ENCODE measurements at places on chromosomes 1 and 21. TPM values are rescaled to one million over a fixed set of nuclear protein-coding genes. Genes with fewer than 3 reads are reported as not detected.

Gene AZIN2
- total RNA-seq, result 5.6 TPM

Gene SPSB1
- 107 TPM for total RNA-seq

Gene ERICH3
- not detected for total RNA-seq

Gene LEMD1
- not detected for total RNA-seq

Gene MYBPHL
- 1.1 TPM for total RNA-seq

Gene C1QA
- total RNA-seq, result 501 TPM

Gene UTS2
- total RNA-seq, result not detected

Gene RCC2
- total RNA-seq, result 18.4 TPM

Gene FTCD
- 0.27 TPM for total RNA-seq

Gene KRTAP19-3
- total RNA-seq, result not detected

Gene OR2T8
- not detected for total RNA-seq

Gene EFNA4
- 2.8 TPM for total RNA-seq

Gene NEK2
- total RNA-seq, result 0.35 TPM

Gene SMCP
- total RNA-seq, result not detected

Gene DENND2C
- 2.0 TPM for total RNA-seq

Gene CD1D
- 2.4 TPM for total RNA-seq

Gene MTARC1
- 3.6 TPM for total RNA-seq

Gene HEATR1
- total RNA-seq, result 43.5 TPM

Gene HP1BP3
- 189 TPM for total RNA-seq

Gene CRP
- total RNA-seq, result not detected

Gene ACKR1
- 123 TPM for total RNA-seq

Gene TLR5
- total RNA-seq, result 5.4 TPM

Gene ADORA1
- not detected for total RNA-seq

Gene FCER1G
- 101 TPM for total RNA-seq

Gene UBE2U
- not detected for total RNA-seq

Gene FASLG
- total RNA-seq, result not detected

Gene CD1B
- not detected for total RNA-seq

Gene AMY2A
- 4.7 TPM for total RNA-seq

Gene GBP3
- 44.7 TPM for total RNA-seq

Gene KRTAP21-3
- not detected for total RNA-seq
